ENCODE measurements at places on chromosomes 5 and 9. TPM values are rescaled to one million over a fixed set of nuclear protein-coding genes. Genes with fewer than 3 reads are reported as not detected.

NKD2 gene
- polyA plus RNA-seq = 1.8 TPM

LRRTM2 gene
- 0.32 TPM for polyA plus RNA-seq

CDX1 gene
- polyA plus RNA-seq = 330 TPM

ACSL6 gene
- not detected for polyA plus RNA-seq

KCNN2 gene
- polyA plus RNA-seq = 0.31 TPM

- DNase-seq = no peak
Observed at GRCh38 chr5:159995907-159996306, 13.0 kb upstream of the TTC1 start.

DNA sequence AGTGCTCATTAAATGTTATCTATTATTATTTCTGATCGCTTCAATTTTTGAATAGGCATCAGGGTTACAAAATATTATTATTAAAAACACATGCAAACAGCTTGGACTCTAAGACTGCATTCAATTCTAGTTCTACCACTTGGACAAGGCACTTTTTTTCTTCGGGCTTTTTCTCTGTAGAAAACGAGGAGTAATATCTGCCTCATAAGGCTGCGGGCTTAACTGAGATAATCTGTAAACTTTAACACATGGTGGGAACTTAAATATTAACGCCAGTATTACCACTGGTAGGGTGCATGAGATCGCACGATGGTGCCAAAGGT is 511 bp upstream of the SPDL1 start:
- no peak for DNase-seq

GRCh38 chr9:125829743-125830142 is 82.6 kb downstream of the PBX3 start:
- no peak for DNase-seq

GRCh38 chr9:131666774-131667173 is 73.1 kb downstream of the RAPGEF1 start:
- DNase-seq = no peak

- DNase-seq = peak; percentile 78
Observed at GRCh38 chr5:14581891-14582796, 552 bp downstream of the OTULINL start.

DNA sequence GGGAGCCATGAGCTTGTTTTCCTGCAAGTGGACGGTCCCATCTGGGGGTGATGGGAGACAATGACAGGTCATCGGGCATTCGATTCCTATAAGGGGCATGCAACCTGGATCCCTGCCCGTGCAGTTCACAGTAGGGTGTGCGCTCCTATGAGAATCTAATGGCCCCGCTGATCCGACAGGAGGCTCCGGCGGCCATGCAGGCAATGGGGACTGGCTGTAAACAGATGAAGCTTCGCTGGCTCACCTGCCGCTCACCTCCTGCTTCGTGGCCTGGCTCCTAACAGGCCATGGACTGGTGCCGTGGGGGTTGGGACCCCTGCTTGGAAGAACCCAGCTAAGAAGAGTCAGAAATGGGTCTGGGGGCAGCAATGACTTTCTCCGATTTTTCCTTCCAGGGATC is 21.0 kb downstream of the PAEP start:
- DNase-seq = no peak

- DNase-seq = peak; percentile 65
Observed at GRCh38 chr9:121333950-121334773, 35.9 kb downstream of the STOM start.

- no peak for DNase-seq
Observed at GRCh38 chr9:93181672-93182435, 2.1 kb upstream of the WNK2 start.
